ENCODE measurements at places on chromosomes 4 and X.

DNA sequence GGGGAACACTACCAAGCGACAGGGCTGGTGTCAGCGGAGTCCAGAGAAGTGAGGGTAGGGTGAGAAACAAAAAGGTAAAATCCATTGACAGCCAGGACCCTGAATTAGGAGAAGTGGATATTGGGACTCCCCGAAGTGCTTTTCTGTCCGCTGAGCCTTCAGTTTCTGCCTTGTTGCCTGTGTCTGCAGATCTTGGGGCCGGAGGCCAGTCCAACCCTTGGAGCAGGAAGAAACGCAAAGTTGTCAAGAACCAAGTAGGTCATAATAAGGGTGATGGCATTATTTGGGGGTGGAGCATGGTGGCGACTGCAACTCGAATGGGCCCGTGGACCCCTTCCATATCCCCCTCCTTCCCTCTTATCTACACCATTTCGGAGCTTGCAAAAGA, 1.0 kb downstream of the ARMCX1 start:
- DNase-seq = no peak

GRCh38 chr4:77854431-77855111, 8.1 kb upstream of the MRPL1 start:
- DNase-seq = no peak

DNA sequence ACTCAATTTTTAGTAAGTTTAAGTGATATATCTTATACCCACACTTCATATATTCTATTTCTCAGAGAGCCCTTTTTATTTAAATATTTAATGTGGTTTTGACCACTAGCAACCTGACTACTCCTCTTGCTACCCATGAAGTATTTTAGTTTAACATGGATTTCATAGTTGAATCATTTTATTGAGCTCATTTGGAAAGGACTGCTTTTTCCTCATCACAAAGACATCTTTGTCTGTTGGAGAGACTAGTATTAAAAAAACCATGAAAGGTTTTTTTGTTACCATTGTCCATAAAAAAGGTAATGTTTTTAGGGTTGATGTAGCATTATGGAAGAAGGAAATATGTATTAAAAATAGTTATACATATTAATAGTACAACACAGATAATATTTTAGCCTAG, 139.5 kb downstream of the RAPGEF2 start:
- no peak for DNase-seq

DNA sequence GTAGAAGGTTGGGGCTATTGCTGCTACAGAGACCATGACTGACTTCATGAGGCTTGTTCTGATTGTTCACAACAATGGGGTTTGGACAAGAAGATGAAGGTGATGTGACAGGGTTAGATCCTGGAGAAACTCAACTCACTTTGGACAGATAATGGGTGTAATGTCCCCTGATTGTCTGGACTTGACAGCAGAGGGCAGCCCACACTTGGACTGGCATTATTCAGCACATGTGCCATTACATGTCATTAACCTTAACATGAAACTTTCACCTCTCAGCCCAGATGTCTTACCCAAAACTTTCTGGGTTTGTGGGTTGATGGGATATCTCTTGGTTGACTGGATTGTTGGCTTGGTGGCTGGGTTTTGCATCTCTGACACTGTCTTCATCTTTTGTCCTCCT, 101.5 kb downstream of the MXRA5 start:
- no peak for DNase-seq

DNA sequence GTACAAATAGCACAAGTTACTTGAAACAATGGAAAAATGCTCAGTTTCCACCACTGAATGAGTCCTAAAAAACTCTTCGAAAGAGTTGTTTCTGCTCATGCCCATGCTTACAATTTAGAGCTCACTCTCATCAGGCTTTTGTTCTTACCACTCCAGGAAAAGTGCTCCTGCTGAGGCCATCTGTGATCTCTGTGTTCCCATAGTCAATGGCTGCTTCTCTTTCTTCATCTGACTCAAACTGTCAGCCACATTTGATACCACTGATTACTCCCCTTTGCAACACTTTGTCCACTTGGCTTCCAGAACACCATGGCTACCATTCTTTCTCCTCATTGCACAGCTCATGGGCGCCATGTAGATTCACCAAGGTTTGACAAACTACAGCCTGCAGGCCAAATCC, 80.0 kb upstream of the SLC34A2 start:
- no peak for DNase-seq

DNA sequence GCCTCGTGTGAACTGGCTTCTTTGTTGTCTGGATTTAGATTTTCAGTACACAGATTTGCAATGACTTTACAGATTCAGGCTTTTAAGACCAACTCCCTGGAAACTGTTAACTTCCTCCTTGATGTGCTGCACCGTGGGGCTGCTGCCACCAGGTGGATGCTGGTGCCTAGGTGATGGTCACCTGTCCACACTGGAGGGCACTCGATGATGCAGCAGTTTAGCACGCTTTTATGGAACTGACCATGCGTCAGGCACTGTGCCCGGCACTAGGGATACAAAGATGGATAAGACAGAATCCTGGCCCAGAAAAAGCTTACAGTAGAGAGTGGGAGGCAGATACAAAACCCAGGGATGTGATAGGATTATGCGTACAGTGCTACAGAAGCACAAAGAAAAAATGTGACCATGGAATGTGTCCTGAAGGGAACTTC, 180.7 kb downstream of the CEP135 start:
- DNase-seq = no peak

- no peak for DNase-seq
These were observed 51.9 kb downstream of the UBQLN2 start for GRCh38 chrX:56615282-56615681.

DNA sequence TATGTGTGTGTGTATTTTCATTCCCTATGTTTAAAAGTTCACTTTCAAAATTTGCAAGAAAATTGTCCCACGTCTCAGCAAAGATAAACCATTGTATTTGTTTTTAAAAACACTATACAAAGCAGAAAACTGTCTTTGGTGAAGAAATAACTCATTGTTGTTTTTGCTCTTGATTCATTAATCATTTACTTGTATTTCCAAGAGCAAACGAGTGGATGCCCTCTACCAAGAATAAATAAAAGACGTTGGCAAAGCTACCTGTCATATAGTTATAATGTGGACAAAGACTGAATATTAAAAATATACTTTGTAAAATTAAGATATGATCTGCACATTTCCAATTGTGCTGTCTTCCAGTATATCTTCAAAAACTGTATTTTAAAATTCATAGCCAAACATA, 210.9 kb upstream of the NDST3 start:
- DNase-seq = no peak

- no peak for DNase-seq
These were observed 177.8 kb upstream of the IGFBP7 start for GRCh38 chr4:57287687-57288604.

DNA sequence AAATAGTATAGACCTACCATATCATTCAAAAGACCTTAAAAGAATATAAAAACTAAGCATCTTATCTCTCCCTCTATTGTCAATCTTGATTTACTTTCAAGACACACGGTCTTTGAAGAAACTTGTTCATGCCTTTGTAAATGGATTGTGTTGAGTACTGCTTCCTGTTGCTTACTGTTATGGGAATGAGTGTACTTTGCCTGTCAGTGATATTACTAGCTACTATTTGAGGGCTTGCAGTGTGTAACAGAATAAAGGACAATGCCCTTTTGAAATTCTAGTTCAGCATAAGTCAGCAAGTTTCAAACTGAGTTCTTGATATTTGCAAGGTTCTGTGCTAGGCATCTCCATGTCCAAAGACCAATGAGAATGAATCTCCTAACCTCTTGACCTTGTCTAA, 36.0 kb downstream of the CDKL5 start:
- DNase-seq = no peak

GRCh38 chr4:53595204-53595603, 3.9 kb upstream of the LNX1 start:
- DNase-seq = no peak

DNA sequence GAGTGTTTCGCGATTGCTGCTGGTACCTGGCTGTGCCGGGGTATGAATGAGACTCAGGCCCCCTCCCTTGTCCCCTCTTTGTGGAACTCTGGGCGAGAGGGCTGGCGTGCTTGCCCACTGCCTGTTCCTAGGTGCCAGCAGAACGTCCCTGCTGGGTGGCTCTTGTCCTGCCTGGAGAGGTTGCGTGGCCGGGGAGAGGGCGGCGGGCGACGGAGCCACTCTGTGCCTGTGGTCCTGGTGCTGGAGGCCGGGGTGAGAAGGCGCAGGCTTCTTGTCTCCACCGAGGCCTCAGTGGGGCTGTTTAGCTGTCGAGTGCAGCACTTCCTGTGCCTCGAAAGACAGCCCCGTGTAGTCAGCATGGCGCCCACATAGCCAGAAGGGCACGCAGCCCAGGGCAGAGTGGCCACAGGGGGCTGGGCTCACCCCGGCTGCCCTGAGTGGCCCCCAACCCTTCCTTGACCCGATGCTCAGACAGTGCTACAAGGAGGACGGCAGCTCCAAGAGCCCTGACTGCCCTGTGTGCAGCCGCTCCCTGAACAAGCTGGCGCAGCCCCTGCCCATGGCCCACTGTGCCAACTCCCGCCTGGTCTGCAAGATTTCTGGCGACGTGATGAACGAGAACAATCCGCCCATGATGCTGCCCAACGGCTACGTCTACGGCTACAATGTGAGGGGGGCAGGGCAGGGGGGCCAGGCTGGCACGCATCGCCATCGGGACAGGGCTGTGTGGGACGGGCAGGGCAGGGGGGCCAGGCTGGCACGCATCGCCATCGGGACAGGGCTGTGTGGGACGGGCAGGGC, 8.9 kb upstream of the UVSSA start:
- no peak for DNase-seq

DNA sequence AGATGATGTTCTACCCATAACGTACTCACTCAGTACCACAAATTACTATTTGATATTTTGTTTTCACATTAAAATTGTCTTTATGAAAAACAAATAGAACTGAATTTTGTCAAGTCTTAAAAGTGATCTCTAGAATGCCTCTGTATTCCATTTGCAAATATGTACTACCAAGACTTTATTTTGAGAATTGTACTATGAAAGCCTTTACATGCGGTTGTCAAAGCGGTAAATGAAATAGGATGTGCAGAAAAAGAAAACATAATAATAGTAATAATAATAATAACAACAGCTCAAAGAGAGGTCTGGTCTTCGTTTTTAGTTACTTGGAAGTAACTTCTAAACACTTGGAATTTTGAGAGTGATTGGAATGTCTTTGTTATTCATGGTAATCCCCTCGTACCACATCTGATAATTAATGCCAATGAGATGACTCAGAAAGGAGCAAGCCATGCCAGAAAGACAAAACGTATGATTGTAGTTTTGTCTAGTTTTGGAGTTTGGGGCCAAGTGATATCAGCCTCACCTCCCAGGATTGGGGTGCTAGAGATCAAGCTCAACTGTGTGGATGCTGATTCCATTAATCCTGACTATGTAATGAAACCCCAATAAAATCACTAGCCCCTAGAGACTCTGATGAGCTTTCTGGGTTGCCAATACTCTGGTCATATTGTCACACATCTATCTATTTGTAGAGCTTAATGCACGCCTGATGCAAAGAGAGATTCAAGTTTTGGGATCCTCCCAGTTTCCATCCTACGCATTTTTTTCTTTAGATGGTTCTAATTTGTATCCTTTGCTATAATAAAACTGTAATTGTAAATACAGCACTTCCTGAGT, 20.2 kb upstream of the CTSO start:
- no peak for DNase-seq

GRCh38 chr4:17055788-17056187, 157.3 kb upstream of the LDB2 start:
- DNase-seq = no peak

- no peak for DNase-seq
These were observed 53.5 kb upstream of the HPRT1 start for GRCh38 chrX:134406356-134407064.

- DNase-seq = no peak
These were observed 37.8 kb downstream of the CLCN3 start for GRCh38 chr4:169658196-169658595.

DNA sequence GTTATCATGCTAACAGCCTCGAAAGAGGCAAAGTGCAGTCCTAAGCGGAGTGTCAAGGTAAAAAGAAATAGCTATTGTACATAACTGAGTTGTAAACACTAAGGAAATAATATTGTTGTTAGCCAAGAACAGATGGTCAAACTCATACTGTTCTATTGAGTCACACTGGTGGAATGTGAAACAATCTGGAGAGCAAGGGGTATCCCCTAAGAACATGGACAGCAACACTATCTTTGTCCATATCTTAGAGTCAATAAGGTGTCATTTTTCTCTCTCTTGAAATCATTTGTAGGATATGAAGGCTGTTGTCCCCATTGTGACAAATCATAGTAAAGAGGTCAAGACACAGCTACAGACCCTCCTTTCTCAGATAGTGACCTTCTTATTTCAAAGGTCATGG, 4.5 kb upstream of the PDGFC start:
- DNase-seq = no peak

DNA sequence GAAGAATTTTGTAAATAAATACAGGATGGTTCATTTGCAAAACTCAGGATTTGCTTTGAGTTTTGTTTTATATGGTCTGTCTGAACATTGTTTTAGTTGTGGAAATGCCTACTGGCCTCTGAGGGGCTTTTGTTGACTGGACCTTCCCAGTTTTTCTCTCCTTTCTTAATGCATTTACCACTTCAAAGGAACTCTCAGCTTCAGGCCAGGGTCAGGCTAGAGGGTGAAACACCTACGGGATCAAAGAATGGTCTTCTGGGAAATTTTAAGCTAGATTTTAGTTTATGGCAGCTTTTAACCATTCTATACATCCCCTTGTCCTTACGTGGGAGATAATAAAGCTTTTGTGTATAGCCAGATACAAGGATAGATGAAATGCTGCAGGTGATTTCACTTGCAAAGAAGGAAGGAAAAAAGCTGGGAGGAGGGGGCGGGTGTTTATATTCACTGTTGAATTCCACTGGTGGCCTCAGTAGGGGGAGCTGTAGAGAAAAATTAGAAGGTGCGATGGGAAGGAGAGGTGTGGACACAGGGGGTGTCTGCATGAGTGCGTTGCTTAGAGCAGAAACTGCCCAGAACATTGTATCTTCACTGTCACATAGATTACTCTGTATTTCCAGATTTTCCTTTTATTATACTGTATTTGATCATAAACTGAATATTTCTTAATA, 151.8 kb downstream of the TSPAN5 start:
- no peak for DNase-seq

DNA sequence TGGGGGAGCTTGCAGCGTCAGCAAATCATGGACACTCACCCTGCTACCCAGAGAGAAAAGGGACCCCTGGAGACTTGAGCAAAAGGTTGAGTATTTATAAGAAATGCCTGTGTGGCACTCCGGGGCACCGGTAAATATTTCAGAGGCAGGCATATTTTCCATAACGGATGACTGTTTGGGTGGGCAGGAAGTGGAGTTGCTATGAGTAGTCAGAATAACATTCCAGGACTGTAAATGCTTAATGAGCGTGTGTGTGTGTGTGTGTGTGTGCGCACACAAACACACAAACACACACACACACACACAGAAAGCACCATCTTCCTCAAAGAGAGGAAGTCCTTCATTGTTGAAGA, 74.6 kb downstream of the MXRA5 start:
- DNase-seq = no peak

GRCh38 chr4:182513587-182514291, 270.5 kb downstream of the TENM3 start:
- DNase-seq = no peak

GRCh38 chr4:139933541-139933940, 220.4 kb downstream of the MAML3 start:
- DNase-seq = no peak
